ENCODE measurements at places on chromosomes 1 and 21.

DNA sequence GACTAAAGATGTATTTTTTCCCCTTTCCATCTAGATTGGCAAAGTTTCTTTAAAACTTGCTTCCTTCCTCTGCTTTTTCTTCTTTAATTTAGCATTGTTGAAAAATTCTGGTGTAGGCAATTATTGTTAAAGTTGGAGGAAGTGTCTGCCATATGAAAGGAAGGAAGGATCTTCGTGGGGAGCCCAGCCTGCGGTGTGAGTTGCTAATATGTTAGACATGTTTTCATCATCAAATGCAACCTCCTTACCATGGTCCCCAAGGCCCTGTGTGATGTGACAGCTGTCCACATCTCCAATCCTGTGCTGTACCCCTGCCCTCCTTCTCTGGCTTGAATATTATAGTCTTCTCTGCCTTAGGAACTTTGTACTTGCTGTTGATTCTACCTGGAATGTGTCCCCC, 81.0 kb upstream of the ZBTB18 start:
- DNase-seq, result no peak

- DNase-seq, result no peak
These were observed 341.5 kb upstream of the CHRM3 start for GRCh38 chr1:239044829-239045228.

- no peak for DNase-seq
These were observed 11.3 kb downstream of the PODN start for GRCh38 chr1:53073287-53073686.

DNA sequence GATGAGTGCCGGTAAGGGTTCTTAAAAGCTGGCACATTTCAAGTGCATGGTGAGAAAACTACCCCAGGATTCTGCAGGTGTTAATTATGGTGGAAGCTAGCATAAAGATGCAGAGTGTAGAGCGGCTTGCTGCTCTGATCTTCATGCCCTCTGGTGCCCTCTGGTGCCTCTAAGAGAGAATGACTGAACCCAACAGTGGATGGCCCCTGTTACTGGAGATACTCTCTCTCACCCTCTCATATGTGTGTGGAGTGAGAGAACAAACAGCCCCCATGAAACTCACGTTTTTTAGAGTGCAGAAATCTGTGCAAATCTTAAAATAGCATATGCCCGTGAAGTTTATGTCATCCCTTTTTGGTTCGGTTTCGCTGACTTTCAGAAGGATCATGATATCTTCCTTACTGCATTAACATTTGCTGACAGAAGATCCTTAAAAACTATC, 90.0 kb downstream of the GRIK1 start:
- no peak for DNase-seq

DNA sequence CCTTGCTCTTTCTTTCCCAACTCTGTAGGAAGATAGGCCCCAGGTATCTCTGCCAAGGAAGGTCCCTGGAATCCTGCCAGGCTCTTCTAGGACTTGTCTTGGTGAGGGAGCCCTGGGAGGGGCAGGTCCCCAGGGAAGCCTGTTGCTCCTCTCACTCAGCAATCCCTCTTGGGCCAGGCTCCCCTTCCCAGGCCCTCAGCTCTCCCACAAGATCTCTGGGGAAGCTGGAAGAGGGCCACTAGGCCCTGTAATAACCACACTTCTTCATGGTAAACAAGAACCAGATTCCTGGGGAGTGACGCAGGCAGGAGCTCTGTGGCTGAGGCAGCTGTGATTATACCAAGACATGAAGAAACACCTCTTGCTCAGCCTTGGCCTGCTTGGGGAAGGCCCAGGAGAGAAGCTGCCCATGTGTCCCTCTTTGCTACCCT, 9.9 kb upstream of the MAPKAPK2 start:
- no peak for DNase-seq

- DNase-seq, result no peak
These were observed 86.9 kb downstream of the CD247 start for GRCh38 chr1:167431261-167431908.

- DNase-seq, result no peak
These were observed 258.0 kb downstream of the LTN1 start for GRCh38 chr21:28734522-28735175.

GRCh38 chr1:113654883-113655282, 104.4 kb downstream of the PHTF1 start:
- peak; percentile 19 for DNase-seq

DNA sequence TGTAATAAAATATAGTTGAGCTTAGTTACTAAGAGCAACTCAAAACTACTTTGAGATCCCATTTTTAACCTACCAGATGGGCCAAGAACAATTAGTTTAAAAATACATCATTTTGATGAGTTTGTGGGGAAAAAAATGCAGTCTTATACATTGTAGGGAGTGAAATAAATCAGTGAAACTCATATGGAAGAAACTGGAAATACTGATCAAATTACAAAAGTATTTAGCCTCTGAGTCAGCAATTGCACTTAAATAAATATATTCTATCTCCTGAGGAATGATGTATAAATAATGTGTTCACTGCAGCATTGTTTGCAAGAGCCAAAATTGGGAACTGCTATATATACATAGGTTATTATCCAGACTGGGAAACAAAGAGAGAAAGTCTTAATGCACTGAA, 4.6 kb upstream of the SMCP start:
- no peak for DNase-seq

DNA sequence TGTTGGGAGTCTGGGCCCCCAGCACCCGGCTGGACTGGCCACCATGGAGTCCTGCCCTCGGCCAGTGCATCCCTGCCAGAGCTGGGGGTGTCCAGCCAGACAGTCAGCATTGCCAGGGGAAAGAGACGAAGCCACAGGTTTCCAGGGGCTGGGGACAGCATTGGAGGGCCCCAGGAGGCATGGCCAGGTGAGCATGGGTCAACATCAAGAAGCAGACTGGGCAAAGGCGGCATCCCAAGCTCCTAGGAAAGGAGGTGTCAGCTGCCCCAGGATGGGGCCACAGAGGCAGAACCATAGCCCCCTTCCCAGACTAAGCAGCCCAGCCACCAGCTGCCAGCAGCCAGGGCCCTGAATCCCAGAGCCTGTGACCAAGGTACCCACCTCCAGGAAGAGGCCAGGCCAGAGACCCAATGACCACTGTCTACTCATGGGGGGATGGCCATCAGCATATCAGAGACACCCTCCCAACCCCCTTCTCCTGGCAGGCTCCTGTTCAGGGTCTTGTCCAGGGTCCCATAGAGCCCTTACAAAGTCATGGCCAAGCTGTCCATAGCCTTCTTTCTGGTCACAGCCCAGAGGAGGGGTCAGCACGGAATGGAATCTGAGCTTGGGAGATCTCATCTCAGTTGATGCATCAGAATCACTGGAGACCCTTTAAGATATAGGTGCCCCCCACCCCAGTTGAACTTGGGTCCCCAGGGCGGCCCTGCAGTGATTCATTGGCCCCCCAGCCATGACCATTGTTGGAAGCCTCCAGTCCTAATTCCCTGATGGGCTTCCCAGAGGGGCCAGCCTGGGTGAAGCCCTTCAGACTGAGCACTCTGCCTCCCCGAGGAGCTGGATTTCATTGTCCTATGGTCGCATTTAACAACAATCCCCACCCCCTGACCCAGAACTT, 32.5 kb downstream of the WNT3A start:
- no peak for DNase-seq

GRCh38 chr21:42049578-42050430, 21.3 kb upstream of the UMODL1 start:
- no peak for DNase-seq

GRCh38 chr21:36698981-36699545, at the start of gene SIM2:
TSS of gene SIM2 (plus strand) at chr21:36699115. CDS start at chr21:36699747, 632 bp downstream.
- DNase-seq, result no peak

Data from cerebellar nuclear complex (tissue), 1 donor.